ENCODE measurements at places on chromosomes 4 and X.
A peak's percentile ranks its signal among the peaks of the same experiment; 100 is the strongest.

DNA sequence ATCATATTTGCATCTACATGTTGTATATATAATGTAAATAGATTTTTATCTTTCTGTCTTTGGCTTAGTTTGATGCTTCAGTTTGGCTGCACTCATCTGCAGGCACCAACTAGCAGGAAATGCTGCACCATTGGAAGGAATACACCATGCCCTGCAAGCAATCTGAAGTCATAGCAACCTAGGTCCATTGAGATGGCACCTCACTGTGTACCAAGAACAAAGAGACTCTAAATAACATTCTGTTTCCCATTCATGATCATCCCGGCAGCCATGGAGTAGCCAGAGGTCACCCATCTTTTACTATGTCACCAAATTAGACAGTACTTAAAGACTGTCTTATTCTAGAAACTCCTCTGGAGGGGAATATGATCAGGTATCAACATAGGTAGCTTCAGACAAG lies 40.8 kb upstream of the HS6ST2 start:
- no peak for DNase-seq

DNA sequence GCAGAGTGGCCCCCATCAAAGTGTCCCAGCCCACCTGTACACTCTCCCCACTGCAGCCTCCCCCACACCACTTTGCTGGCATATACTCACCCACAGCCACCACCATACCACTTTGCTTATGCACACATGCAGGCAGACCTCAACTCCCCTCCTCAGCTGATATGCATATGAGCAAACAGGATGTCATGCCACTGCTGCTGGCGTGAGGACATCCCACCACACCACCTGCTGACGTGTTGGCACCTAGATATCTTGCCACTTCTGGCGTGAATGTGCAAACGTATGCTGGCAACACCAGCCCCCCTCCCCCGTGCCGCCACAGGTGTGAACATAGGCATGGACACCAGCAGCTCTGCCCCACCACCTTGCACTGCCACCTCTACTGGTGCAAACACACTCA lies 22.4 kb upstream of the MAGEA8 start:
- no peak for DNase-seq

GRCh38 chr4:13143222-13144070 lies 340.7 kb downstream of the RAB28 start:
- DNase-seq: no peak

- DNase-seq: no peak
These were observed 45.4 kb upstream of the CTAG2 start for GRCh38 chrX:154698630-154699248.

DNA sequence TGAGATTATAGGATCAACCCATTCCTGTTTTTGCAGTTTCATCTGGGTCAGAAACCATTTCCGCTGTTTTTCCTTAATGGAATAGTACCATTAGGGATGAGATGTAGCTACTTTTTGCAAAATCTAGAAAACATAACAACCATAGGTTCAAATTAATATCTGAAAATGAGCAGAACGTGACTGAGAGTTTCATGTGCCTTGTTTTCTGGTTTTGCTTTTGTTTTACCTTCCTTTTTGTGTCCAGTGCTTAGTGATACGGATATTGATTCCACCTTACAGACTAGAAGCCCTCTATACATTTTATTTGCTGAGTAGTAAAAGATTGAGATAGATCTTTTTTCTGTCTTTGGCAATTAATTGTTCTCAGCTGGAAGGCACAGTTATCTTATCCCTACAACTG lies 46.5 kb downstream of the SNX25 start:
- no peak for DNase-seq

GRCh38 chr4:142838778-142839177 lies 7.3 kb downstream of the INPP4B start:
- DNase-seq: no peak

DNA sequence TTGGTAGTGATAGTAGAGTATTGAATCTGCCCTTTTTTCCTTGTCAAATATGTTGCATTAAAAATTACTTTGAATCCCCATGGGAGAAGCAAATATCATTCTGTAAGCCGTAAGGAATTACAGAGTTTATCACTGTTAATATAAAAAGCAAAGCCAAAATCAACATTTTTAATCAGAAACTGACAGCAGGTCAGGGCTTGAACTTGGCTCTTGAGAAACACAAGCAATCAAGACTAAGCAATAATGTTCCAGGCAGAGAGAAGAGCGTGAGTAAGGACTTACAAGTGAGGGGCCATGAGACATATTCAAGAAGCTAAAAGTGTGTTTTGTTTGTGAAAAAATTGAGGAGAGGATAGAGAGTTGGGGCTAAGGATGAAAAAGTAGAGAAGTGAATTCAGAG lies 68.2 kb downstream of the ARHGAP6 start:
- no peak for DNase-seq

DNA sequence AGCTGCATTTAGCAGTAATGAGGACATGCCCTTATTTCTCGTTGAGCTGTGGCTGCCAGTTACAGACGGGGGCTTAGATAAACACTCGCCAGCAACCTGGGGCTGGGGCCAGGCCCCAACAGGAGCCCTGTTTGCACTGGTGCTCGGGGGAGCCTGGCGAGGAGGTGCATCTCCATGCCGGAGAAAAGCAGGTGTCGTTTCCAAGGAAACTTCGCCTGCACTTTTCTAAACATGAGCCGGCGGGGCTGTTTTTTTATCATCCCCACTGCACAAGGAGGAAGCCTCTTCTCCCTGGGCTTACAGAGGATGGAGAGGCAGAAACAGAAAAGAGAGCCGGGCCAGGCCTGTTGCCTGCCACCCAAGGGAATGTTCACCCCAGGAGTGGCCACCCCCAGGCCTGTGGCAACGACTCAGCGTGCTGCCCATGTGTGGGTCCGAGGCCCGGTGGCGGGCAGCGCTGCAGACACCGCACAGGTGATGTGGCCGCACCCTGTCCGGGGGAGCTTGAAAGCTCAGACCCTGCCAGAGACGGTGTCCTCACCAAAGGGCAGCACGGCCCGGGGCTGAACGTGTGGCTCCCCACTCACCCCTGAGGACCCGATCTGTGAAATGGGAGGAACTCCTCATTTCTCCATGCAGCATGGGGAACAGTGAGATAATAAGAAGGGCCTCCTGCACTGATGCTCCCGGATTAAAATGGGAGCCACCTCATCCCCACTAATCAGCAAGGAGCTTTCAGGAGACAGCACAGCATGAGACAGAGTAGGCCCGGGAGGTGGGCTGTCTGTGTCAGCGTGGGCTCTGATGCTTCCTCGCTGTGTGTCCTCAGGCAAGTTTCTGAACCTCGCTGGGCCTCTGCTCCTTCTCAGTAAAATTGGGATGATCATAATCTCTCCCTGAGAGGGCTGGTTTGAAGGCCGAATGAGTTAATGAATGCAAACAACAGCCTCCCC lies 33.8 kb upstream of the ADRA2C start:
- DNase-seq: no peak

GRCh38 chr4:168536448-168536847 lies 39.6 kb downstream of the PALLD start:
- DNase-seq: no peak

- no peak for DNase-seq
These were observed 246.4 kb downstream of the SH2D1A start for GRCh38 chrX:124592744-124593143.

- peak; percentile 20 for DNase-seq
These were observed 19.1 kb downstream of the ARAP2 start for GRCh38 chr4:36224972-36225903.

DNA sequence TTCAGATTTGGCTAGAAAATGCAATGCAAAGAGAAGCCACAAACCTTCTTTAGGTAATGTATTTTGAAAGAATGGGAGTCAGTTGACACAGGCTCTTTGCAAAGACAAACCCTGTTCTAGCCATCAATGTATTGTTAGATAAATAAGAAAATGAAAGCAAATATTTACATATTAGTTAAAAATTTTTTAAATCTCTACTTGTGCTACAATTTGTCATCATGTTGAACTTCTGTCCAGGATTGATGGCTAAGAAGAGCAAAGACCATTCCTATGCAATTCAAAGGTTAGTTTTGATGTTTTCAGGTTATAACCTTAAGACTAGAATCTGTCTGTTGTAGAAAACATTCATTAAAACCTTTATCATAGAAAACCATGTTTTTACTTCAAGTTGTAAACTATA lies 788.8 kb upstream of the FTHL17 start:
- DNase-seq: no peak

GRCh38 chr4:39295784-39296183 lies 70.4 kb downstream of the RFC1 start:
- no peak for DNase-seq

- DNase-seq: no peak
These were observed 281.7 kb downstream of the RCHY1 start for GRCh38 chr4:75232546-75232945.

DNA sequence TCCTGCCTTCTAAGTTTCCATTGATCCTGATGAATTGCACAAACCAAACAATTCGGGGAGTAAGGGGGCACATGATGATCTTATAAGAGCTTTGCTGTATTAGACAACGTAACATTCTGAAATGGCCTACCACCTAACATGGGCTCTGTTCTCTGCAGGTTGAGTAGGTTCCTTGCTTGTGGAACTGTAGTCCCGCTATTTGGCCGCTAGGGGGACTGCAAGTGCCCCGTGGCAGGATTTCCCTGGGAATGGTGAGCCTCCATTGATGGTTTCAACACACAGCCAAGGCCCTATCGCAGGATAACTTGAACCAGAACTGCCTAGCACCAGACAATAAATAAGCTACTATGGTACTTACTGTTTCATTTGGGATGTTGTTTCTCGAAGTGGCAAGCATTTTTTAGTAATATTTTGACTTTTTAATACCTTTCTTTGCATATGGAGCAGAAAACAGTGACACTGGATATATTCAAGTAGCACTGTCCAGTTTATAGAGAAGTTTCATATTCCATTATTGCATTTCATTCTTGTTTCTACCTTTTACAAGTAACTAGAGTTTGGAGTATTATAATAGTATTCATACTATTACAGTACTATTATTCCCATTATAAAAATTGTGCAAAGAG lies 11.9 kb downstream of the AR start:
- peak; percentile 49 for DNase-seq

- DNase-seq: no peak
These were observed 15.3 kb downstream of the RAB33B start for GRCh38 chr4:139469216-139469615.

GRCh38 chr4:100174985-100175383 lies 15.3 kb downstream of the DDIT4L start:
- no peak for DNase-seq

DNA sequence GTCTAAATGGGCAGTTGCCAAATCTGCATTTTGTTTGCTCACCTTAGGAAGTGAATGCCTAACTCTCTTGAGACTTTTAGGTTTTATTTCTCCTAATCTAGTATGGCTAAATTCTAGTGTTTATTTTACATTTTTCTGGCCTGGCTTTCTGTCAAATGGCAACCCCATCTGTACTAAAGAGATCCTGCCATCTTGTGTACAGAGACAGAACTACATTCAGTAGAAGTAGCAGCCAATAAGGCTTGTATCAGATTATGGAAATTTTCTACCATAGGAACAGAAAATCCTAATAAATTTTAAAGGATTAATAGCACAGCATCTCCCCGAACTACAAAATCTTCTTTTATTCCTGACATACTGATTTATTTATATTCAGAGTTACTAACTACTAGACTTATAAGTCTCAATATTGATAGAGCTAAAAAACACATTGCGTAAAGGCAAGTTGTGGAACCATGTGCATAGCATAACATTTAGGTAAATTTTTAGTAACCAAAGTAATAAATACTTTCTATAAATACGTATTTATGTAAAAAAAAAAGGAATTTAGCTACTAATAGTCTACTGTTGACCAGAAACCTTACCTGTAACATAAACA lies 45.5 kb downstream of the TMEM144 start:
- peak; percentile 36 for DNase-seq

GRCh38 chr4:154009191-154009590 lies 220.3 kb upstream of the SFRP2 start:
- peak; percentile 24 for DNase-seq

GRCh38 chrX:135536877-135537276 lies 16.4 kb downstream of the INTS6L start:
- DNase-seq: no peak

GRCh38 chrX:110226931-110227330 lies 91.0 kb downstream of the AMMECR1 start:
- DNase-seq: no peak

DNA sequence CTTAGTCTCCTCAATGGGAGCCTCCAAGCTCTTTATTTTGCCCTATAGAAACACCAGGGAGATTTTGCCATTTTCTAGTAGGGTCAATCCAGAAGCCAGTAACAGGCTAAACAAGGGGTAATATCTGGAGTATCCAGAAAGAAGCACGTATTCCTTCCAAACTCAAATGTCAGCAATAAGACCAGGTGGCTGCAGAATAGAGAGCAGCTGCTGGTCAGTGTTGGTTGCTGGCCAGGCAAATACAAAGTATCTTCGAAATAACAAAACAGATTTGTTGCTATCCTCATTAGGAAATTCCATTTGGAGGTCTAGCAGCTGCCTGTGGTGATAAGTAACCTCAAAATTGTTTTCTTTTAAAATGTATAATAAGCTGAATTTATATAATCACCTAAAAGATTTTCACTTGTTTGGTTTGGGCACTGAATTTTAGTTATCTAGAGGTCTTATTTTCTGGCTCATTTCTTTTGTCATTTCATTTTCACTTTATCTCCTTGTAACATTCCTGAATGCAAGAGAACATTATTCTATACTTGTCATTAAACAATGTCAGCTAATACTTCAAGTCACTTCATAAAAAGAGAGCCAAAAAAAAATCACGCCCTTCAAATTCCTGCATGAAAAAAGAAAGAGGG lies 320.6 kb downstream of the DTHD1 start:
- DNase-seq: no peak

GRCh38 chr4:174156239-174156826 lies 127.1 kb downstream of the FBXO8 start:
- peak; percentile 51 for DNase-seq

DNA sequence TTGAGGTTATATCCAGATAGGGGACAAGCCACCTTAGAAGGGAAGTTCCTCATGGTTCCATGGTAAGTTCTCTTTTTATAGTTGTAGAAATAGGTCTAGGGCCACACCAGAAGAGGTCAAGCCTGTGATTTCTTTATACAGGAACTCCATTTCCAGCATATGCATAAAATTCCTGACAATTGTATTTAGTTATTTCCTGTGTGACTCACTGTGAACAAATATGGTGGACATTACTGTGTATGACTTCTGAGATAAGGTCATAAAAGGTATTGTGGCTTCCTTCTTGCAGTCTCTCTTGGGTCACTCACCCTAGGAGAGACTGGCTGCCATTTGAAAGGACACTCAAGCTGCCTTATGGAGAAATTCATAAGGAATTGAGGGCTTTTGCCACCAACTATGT lies 2.2 kb upstream of the C4orf36 start:
- DNase-seq: peak; percentile 22

DNA sequence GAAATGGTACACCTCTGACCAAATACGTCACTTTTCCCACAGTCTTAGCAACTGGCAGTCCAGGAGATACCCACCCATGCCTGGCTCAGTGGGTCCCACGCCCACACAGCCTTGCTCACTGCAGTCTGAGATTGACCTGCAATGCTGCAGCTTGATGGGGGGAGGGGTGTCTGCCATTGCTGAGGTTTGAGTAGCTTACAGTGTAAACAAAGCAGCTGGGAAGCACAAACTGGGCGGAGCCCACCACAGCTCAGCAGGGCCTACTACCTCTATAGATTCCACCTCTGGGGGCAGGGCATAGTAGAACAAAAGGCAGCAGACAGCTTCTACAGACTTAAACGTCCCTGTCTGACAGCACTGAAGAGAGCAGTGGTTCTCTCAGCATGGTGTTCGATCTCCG lies 52.7 kb downstream of the AMER1 start:
- DNase-seq: no peak

Data from NB4 (cell line).